ENCODE measurements at places on chromosomes 5 and 9.

DNA sequence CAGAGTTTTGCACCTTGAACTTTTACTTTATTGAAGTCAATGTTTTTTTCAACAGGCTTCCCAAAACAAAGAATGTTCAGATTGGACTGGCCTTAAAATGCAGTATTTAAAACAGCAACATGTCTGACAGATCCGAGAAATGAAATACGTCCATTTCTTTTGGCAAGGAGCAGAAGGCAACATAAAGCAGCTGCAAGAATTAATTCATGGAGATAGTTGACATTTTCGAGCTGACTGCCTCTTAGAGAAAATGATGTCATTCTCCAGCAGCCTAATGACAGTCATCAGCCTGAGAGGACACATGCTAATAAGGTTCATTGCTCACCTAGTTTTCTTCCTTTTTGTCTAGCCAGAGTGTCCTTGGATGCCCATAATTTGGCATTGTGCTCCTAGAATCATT is 232.2 kb upstream of the SEMA6A start:
- no peaks in the 10 kb centered on the region for H3K27me3 ChIP-seq
- peaks cover 7% of the 10 kb centered on the region for H3K4me1 ChIP-seq
- DNase-seq: no peak
- H3K36me3 ChIP-seq: no peaks in the 10 kb centered on the region
- no peak overlapping the region for H3K4me3 ChIP-seq

- H3K36me3 ChIP-seq: no peaks in the 10 kb centered on the region
- DNase-seq: peak; percentile 61
- peak overlapping the region; percentile 66 for H3K4me3 ChIP-seq
- H3K27me3 ChIP-seq: no peaks in the 10 kb centered on the region
- peaks cover 40% of the 10 kb centered on the region for H3K4me1 ChIP-seq
Observed at GRCh38 chr5:93602241-93603077, 19.4 kb downstream of the NR2F1 start.

- H3K27me3 ChIP-seq: peaks cover 10% of the 10 kb centered on the region
- peaks cover 45% of the 10 kb centered on the region for H3K36me3 ChIP-seq
- H3K4me1 ChIP-seq: peaks cover 55% of the 10 kb centered on the region
- no peak overlapping the region for H3K4me3 ChIP-seq
Observed at GRCh38 chr9:93509084-93509483, 55.7 kb upstream of the FAM120AOS start.

- DNase-seq: no peak
- H3K4me1 ChIP-seq: peaks cover 44% of the 10 kb centered on the region
- peaks cover 3% of the 10 kb centered on the region for H3K27me3 ChIP-seq
- H3K36me3 ChIP-seq: peaks cover 28% of the 10 kb centered on the region
- peak overlapping the region; percentile 77 for H3K27ac ChIP-seq
Observed at GRCh38 chr9:125262294-125262991, 817 bp downstream of the GAPVD1 start.

DNA sequence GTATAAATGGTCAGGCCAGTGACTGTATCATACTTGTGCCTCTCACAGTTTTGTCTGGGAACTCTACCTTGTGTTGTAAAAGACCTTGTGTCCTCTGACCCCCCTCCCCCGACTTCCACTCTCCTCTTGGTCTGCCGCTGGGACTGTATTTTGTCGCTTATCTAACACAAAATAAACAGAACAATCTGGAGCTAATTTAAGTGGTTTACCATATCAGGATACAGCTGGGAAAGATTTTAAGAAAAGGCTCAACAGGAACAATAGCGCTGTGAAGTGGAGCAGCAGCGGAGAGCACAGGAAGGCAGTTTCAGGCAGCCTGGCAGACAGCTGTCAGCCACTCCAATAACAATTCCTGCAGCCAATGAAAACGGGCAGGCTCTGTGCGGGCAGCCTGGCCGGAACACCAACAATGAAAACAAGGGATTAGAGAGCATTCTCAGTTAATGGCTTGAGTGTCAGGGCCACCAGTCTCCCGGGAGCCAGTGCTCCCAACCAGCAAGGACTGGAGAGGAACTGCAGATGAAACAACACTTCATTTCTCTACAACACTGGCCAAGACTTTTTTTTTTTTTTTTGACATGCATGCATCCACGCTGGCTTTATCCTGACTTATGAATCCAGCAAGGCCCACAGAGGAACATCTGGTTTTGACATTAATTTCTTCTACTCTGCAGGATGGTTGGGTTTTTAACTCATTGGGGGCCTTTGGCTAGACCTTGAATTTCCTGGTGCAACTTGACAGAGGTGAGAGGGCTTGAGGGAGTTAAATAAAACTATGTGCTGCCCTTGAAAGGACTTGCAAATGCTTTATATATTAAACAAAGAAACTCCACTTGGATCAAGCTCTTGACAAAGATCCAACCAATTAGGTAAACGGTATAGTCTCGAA is 76.7 kb downstream of the ARSB start:
- peaks cover 64% of the 10 kb centered on the region for H3K4me1 ChIP-seq
- peak; percentile 48 for DNase-seq
- H3K4me3 ChIP-seq: peak overlapping the region; percentile 78
- peaks cover 8% of the 10 kb centered on the region for H3K27me3 ChIP-seq
- H3K36me3 ChIP-seq: peaks cover 5% of the 10 kb centered on the region

DNA sequence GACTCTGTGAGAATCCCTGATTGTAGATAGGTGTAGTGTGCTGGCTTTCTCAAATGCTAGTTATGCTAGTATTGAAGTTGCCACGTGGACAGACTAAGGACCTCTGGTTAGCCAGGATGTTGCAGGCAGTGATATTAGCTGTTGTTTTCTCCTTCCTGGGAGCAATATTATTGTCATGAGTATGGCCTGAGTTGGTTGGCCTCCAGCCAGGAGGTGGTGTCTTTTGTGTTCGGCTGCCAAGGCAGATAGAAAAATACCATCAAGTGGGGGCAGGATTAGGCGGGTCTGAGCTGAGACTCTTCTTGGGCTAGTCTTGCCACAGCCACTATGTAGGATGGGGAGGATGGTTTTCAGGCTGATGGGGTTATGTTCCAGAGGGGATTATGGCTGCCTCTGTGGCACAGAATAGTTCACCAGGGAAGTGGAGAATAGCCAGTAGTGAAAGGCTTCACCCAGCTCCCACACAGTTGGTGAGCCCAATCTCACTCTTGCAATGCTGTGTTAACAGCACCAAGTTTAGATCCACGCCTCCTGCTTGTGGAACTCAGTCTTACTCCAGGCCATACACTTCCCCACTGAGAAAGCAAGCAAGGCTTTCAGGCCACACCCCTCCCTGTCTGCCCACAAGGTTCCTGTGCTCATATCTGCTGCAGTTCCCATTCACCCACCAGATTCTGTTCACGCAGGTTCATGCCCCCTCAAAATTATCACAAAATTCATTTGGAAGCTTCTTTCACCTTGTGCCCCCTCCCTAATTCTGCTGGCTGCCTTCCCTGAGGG is 31.2 kb downstream of the GHR start:
- H3K27me3 ChIP-seq: no peaks in the 10 kb centered on the region
- H3K4me1 ChIP-seq: no peaks in the 10 kb centered on the region
- no peaks in the 10 kb centered on the region for H3K36me3 ChIP-seq
- DNase-seq: no peak
- no peak overlapping the region for H3K27ac ChIP-seq

DNA sequence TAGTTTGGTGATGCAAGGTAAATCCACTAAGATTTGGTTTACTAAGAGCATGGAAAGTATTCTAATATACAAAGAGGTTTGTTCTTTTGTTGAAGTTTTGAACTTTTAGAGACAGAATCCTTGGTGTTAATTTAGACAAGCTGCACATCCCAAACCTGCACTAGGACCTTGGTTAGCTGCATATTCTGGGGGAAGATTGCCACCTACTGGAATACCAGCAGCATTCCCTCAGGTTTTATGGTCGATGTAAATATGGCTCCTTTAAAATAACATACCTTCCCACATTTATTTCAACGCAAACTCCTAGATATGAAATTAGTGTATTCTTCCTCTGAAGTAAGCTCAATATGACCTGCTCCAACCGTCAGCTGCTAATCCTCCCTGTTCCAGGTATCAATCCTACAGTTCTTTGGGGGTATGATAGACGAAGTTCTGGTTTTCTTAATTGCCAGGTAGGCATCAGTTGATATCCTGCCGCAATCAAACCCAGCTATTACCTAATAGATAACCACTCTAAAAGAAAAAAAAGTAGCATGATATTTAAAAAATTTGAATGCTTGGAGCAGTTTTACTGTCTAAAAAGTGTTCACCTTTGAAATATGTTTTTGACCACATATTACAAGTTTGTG is 624.1 kb downstream of the ISL1 start:
- H3K27ac ChIP-seq: no peak overlapping the region
- peak; percentile 23 for DNase-seq
- no peaks in the 10 kb centered on the region for H3K36me3 ChIP-seq
- no peaks in the 10 kb centered on the region for H3K4me1 ChIP-seq

- no peak for DNase-seq
- H3K4me1 ChIP-seq: no peaks in the 10 kb centered on the region
- H3K27me3 ChIP-seq: peaks cover 16% of the 10 kb centered on the region
- no peak overlapping the region for H3K4me3 ChIP-seq
Observed at GRCh38 chr5:155870636-155871035, 456.3 kb upstream of the SGCD start.

- H3K27me3 ChIP-seq: no peaks in the 10 kb centered on the region
- H3K4me3 ChIP-seq: no peak overlapping the region
- no peak for DNase-seq
- no peaks in the 10 kb centered on the region for H3K36me3 ChIP-seq
- H3K27ac ChIP-seq: no peak overlapping the region
- H3K4me1 ChIP-seq: peaks cover 27% of the 10 kb centered on the region
Observed at GRCh38 chr5:88997937-88998336, 115.0 kb upstream of the MEF2C start.

GRCh38 chr9:128415281-128415680 is 5.4 kb upstream of the CERCAM start:
- no peak for DNase-seq
- no peak overlapping the region for H3K4me3 ChIP-seq
- peaks cover 44% of the 10 kb centered on the region for H3K4me1 ChIP-seq
- H3K27me3 ChIP-seq: peaks cover 8% of the 10 kb centered on the region

- DNase-seq: peak; percentile 86
- peaks cover 22% of the 10 kb centered on the region for H3K36me3 ChIP-seq
- peaks cover 13% of the 10 kb centered on the region for H3K27me3 ChIP-seq
- peak overlapping the region; percentile 74 for H3K4me3 ChIP-seq
- H3K4me1 ChIP-seq: peaks cover 33% of the 10 kb centered on the region
- H3K27ac ChIP-seq: peak overlapping the region; percentile 54
Observed at GRCh38 chr5:177455036-177455660, 8.5 kb downstream of the PRR7 start.

DNA sequence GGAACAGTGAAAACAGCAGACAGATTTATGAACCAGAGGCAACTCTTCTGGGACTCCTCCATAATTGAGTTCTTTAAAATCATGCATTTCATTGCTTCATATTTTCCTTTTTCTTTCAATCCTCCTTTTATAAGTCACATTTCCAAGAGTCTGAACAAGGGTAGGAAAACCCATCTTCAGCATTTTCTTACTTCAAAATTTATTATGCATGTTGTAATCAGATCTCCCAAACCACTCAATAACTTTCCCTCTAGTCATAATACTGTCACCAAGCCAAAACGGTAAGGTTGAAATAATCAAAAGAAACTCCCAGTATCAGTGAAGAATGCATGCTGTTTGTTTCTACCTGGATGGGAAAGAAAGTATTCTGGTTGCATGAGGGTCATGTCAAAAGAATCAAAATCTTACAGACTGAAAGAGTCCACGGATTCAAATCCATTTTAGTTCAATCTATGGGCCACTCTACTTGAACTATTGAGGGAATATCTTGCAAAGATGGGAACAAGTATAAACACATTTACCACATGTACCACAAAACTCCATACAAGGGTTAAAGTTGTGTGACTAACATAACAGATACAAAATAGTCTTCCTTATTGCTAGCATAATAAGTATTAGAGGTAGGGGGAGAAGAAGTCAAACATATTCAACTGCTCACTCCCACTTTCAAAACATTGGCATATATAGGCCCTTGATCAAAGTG is 797.3 kb downstream of the MAT2B start:
- DNase-seq: no peak
- H3K4me1 ChIP-seq: peaks cover 19% of the 10 kb centered on the region
- H3K36me3 ChIP-seq: no peaks in the 10 kb centered on the region
- no peak overlapping the region for H3K4me3 ChIP-seq
- peak overlapping the region; percentile 11 for H3K27ac ChIP-seq

GRCh38 chr5:83718195-83718825 is 2.3 kb downstream of the HAPLN1 start:
- DNase-seq: peak; percentile 51
- peak overlapping the region; percentile 83 for H3K4me3 ChIP-seq
- H3K27ac ChIP-seq: no peak overlapping the region
- H3K27me3 ChIP-seq: no peaks in the 10 kb centered on the region
- H3K36me3 ChIP-seq: no peaks in the 10 kb centered on the region
- peaks cover 86% of the 10 kb centered on the region for H3K4me1 ChIP-seq

- no peak overlapping the region for H3K4me3 ChIP-seq
- H3K27me3 ChIP-seq: peaks cover 3% of the 10 kb centered on the region
- no peak overlapping the region for H3K27ac ChIP-seq
- no peak for DNase-seq
Observed at GRCh38 chr9:89670114-89670513, 65.3 kb downstream of the GADD45G start.

DNA sequence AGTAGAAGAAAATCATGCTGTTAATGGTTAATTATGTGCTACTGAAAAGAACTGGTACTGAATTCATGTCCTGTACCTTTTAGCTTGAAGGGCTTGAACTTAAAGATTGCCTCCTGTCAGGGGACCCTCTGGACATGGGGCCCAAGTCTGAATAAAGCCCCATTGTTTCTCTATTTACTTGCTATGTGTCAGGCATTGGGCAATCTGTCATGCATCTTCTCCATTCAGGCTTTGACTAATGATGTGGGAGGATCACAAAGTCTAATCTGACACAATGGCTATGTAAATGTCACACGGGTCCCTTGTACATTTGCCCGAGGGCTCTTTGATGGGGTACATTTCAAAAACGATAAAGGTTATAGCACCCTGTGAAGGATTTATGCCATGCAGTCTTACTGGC is 64.0 kb upstream of the TUSC1 start:
- H3K27ac ChIP-seq: no peak overlapping the region
- DNase-seq: no peak
- H3K4me3 ChIP-seq: no peak overlapping the region
- H3K36me3 ChIP-seq: no peaks in the 10 kb centered on the region
- no peaks in the 10 kb centered on the region for H3K27me3 ChIP-seq
- H3K4me1 ChIP-seq: no peaks in the 10 kb centered on the region

DNA sequence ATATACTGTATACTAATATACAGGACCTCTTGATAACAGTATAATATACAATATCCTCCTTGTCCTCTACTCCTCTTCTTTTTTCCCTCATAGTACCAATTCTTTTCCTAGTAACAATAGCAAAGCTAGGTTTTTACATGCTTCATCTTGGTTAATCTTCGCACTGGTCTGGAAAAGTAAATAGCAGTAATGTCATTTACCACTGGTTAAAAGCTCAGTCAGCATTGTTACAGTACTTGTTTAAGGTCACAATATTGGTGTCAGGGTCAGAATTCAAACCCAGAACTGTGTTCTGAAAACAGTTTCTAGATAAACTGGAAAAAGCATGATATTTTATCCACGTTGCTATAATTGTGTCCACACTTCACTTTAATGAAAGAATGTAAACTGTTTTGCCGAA is 692.4 kb upstream of the CDH6 start:
- DNase-seq: no peak
- no peak overlapping the region for H3K27ac ChIP-seq
- H3K4me3 ChIP-seq: no peak overlapping the region
- H3K36me3 ChIP-seq: no peaks in the 10 kb centered on the region

All from nephron progenitor cell (in vitro differentiated cells).